ENCODE measurements at places on chromosomes 3 and 15.

- DNase-seq = no peak
These were observed 87.6 kb downstream of the CLDN1 start for GRCh38 chr3:190234621-190235020.

- no peak for DNase-seq
These were observed 11.9 kb downstream of the RAP2B start for GRCh38 chr3:153173758-153174516.

DNA sequence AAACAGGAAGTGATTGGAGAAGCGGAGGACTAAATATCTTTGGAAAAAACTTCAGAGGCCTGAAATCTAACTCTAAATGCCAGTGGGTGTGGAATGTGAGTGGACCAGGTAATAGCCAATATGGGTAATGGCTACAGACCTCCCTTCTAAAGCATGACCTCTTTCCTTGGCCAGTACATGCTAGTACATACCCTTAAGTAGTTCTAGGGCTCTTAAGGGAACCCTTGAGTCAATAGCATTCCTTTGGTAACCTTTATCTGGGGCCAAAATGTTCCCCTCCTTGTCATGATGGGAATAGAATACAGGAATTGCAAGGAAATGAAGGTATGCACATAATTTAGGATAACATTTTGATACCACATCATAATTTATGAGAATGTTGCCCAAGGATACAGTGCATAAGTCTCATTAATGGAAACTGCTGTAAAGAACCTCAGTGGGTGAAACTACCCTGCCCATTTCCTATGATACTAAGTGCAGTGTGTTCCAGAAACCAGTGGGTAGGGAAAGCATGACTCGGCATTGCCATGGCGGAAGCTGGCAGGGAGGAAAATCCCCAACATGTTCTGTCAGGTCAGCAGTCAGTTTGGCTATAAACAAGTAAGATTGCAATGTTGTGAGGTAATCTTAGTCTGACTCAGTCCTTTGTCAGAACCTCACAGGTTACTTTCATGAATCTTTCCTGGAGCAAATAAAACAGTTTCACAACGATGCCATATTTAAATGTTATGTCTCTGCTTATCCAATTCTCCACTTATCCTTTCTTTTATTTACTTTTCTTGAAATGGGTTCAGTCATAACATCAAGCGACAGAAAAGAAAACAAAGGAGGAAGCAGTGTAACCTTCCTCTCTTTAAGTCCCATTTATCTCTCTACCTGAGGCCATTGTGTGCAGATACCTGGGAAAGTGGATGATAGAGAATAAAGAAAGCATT is 23.5 kb upstream of the RAP2B start:
- DNase-seq = no peak

- DNase-seq = no peak
These were observed 211.3 kb downstream of the KLF13 start for GRCh38 chr15:31537770-31538592.

- no peak for DNase-seq
These were observed 21.0 kb upstream of the SEMA6D start for GRCh38 chr15:47696351-47696750.

DNA sequence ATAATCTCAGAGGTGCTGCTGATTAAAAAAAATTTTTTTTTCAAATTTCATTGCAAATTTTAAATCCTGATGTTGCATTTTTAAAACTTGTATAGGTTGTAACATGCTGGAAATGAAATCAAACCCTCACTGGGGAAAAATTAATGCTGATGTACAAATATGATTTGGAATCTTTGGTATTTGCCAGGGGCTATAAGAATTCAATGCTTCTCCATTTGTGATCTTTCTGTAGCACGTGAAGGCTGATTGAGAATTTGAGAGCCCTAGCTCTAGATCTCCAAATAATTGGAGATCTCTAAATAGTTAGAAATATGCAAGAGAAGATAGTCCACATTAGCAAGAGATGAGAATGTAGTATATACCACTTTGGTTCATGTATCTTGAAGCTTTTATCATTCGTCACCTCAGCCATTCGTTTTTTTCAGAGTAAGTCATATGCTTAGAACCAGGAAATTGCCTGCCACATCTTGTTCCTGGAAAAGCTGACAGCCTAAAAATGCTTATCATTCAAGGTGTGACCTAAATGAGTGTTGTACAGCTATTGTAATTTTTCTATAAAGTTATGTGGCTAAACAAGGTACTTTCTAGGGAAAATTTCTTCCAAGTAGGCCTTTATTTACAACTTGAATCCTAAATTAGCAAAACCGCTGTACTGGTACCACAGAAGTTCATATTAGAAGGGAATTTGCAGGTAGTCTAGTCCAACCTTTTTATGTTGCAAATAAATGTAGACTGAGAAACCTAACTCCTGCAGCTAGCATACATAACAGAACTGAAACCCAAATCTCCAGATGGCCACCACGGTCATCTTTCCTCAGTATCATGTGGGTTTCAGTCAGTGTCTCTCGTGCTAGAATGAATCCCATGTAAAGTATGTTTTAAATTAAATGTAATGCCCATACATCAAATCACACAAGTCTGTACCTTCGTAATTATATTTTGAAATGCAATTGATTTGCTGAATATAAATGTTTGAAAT is 48.5 kb downstream of the FNDC3B start:
- no peak for DNase-seq

Measured in iPS DF 19.7 (cell line).